Endothelial cell (in vitro differentiated cells): ENCODE measurements at places on chromosomes 4 and X.
A peak's percentile ranks its signal among the peaks of the same experiment; 100 is the strongest.

- DNase-seq = no peak
These were observed 8.6 kb downstream of the FAM200B start for GRCh38 chr4:15690020-15690809.

GRCh38 chrX:19673375-19674040 is 158.2 kb upstream of the MAP3K15 start:
- DNase-seq = no peak

DNA sequence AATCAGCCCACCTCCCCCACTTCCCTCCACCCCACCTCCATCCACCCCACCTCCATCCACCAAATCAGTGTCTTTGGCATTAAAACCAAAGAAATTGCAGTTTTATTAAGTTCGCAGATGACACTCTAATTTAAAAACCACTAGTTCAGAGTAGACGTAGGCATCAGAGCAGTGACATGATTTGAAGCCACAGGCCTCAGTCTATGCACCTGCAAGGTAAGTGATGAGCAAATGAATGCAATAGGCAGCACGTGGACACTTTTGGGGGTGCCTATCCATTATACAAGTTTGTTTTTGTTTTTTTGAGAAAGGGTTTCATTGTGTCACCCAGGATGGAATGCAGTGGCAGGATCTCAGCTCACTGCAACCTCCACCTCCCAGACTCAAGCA is 88.0 kb upstream of the TRIM2 start:
- DNase-seq = no peak

- DNase-seq = peak; percentile 4
These were observed 1.9 kb downstream of the NALF2 start for GRCh38 chrX:69505772-69506616.

DNA sequence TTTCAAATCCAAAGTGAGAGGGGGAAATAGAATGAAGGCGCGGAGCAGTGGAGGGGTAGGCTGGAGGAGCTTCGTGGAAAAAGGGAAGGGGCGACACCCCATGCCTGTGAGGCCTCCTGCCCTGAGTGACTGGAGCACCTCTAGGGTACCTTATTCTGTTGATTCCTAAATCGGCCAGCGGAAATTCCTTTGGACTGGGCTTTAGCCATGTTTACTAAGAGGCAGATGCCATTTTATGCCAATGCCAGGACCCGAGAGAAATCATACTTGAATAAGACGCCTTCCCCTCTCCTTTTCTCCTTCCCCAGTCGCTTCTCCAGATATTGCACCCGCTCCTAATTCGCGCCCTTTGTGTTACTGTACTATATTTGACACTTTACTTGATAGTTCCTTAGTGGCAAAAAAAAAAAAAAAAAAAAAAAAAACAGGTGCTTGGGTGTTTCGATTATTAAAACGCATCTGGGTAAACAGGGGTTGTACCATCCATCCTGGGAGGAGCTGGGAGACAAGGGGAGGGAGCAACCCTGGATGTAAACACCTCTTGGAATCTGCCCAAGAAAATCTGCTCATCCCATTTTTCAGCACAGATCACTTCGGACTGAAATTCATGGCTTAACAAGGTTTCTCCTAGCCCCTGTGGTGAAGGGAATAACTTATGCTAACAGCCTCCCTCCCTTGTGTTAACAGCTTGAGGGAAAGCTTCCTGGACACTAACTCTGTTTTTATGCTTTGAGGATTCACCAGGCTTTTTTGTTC is 1.5 kb downstream of the BMP3 start:
- no peak for DNase-seq

DNA sequence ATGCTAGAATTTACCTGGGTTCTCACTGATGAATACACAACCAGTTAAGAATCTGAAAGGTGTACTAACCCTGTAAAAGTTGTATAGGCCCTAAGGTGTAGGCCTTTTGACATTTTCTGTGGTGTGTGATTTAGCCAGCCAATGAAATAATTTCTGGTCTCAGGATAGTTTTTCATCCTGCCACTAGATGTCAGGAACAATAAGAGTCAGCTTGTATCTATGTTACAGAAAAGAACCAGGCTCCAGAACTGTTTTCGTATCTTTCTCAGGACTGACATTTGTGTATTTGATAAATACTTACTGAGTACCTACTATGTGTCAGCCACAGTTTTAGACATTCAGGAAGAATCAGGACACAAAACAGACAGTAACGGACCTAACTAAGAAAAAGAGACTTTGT is 673.6 kb upstream of the TENM3 start:
- DNase-seq = no peak

DNA sequence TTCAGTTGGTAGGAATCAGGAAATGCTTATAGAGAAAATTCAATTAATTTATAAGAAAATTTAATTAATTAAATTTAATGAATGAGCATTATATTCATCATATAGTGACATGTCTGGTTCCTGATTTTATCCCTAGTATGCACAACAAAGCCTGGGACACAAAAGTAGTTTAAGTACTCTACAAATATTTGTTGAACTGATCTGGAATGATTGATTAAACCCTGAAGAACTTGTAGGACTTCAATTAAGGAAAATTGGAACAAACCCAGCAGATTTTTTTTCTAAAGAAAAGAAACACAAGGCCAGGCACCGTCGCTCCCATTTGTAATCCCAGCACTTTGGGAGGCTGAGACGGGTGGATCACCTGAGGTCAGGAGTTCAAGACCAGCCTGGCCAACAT is 4.5 kb upstream of the APELA start:
- no peak for DNase-seq
